ENCODE measurements at places on chromosomes 16 and 17.
A peak's percentile ranks its signal among the peaks of the same experiment; 100 is the strongest.

- DNase-seq = peak; percentile 12
Measured at GRCh38 chr16:81437865-81438264, 6.7 kb upstream of the CMIP start.

- DNase-seq = no peak
Measured at GRCh38 chr17:48612854-48613691, 2.0 kb downstream of the HOXB8 start.

- no peak for DNase-seq
Measured at GRCh38 chr17:78885956-78886355, 17.0 kb downstream of the CEP295NL start.

DNA sequence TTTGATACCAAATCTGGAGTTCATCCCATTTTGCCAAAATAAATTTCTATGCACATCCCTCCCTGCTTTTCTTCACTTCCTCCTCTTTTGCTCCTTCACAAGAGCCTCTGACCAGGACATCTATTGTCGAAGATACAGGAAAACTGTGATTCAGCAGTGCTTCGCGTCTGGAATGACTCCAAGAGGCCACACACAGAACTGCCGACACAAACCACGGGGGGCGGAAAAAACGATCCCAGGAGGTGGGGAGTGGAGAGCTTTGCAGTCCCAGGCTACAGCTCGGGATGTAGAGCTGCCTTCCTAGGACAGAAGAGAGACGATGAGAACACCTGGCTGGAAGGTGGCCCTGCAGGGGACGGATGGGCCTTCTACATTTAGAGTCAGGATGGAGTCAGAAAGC is 102.8 kb downstream of the XYLT1 start:
- no peak for DNase-seq

- no peak for DNase-seq
Measured at GRCh38 chr17:60416368-60416925, 5.8 kb upstream of the CHCT1 start.

DNA sequence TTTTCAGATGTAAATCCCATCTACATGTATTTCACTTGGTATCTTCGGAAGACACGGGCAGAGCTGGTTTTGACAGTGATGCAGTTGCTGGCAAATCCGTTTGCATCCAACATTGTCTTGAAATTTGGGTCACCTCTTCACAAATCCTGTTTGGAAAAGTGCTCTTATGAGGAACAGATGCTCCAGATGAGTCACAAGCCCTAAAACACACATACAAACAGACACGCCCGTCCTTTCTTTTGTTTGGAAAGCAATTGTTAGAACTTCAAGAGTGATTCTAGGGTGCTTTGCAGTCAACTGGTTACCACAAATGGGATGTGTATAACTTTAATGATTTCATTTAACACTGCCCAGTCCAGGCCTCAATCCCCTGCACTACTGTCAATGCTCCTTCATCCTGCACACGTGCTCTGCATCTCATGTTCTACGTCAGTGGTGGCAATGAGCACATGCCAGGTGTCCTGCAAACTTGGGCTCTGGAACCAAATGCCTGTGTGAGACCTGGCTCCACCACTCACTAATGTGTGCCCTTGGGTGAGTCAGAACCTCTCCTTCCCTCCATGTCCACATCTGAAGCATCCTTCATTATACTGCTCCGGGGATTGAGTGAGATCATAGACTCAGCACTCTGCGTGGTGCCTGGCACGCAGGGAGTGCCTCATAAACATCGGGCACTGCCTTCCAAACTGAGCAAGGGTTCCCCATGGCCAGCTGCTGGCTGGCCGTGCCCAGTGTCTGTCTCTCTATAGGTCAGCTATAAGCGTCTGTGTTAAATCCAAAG is 19.3 kb upstream of the FOXF1 start:
- DNase-seq = no peak

DNA sequence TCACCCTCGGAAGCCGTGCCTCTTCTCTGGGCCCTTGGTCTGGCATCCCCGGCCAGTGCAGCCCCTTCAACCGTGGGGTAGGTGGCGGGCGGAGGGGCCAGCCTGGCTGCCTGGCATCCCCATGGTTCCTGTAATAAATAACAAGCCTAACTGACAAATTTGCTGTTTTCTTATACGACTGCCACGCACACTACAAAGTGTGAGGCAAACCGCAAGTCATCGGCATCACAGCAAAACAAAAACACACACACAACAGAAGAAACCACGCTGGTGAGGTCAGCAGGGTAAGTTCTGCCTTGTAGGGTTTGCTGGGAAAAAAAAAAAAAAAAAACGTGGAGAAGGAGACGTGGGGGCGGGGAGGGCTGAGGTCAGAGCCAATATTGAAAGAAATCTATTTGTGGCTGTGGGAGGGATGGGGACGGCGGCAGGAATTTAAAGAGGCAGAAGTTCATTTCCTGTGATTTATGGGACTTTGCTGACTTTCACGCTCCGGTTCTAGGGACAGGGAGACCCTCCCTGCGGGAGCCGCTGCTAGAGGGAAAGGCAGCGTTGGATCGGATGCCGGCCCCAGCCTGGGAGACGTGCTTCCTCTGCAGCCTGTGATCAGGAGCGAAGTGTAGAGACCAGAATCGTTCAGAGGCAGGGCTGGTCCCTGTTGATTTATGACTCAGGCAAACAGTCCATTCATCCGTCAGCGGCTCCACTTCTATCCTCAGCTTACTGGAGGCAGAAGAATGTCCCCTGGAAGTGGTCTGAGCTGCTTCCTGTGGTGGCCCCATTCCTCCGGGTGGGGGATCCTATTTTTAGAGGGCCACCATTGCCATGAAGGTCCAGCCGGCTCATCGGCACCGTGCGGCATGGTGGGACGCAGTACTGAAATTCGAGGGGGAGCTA is 162.8 kb downstream of the FOXL1 start:
- no peak for DNase-seq

- DNase-seq = no peak
Measured at GRCh38 chr16:57949013-57949412, 21.9 kb downstream of the CNGB1 start.

DNA sequence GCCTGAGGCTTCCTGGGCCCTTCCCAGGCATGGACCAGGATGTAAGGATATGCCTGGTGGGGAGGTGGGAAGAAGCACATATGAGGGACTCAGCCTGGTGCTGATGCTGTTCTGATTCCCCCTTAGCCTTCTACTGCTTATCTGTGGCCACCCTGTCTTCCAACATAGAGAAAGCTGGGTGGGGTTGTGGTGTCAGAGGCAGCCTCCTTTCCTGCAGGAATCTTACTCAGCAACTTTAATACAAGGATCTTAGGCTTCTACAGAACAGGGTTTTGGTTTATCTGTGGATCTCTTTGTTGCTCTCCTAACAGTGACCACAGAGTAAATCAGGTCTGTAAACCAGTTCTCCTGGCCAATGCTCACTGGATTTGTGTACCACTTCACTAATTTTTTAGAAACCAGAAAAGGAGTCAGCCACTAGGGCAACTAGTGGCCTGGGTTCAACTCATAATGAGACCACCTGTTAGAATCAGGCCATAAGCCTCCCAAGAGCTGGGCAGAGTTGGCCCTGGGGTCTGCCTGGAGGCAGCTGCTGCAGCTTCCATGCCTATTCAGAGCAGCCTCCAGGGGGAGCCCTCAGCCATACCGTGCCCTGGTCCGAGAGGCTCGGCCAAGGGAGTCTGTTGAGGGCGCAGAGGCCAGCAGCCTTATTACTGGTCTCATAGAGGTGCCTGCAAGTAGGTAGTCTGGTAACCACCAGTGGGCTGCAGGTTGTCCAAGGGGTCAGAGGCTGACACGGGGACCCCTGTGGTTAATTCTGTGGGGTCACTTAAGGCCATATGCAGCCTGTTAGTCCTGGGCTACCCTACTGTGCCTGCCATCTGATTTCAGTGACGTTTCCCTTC is 7.1 kb downstream of the HAS3 start:
- peak; percentile 15 for DNase-seq

DNA sequence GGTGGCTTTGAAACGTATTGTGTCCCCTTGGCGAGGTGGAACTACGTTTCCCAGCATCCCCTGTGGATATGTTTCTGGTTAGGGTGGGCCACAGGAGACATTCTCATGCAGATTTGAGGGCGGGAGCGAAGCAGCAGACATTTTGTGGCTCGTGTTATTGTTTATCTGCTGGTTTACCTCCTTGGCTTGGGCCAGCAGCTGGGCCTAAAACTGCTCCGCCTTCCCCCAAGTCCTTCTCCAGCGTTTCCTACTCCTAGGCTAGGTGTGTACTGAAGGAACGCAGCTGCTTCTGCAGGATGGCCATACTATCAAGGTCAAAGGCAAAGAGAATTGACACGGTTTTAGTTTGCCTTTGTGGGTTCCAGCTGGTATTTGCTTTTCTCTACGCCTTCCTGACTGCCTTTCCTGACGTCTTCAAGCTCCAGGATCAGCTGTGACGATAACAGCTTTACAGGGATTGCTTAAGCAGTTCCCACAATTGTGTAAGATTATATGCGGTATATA is 17.2 kb upstream of the WSB1 start:
- DNase-seq = no peak

- no peak for DNase-seq
Measured at GRCh38 chr16:87227296-87227951, 89.8 kb downstream of the C16orf95 start.

- DNase-seq = no peak
Measured at GRCh38 chr17:80852476-80853015, 139.1 kb upstream of the CHMP6 start.

Data from AML-193 (cell line).